ENCODE measurements at places on chromosomes 5 and 9. TPM values are rescaled to one million over a fixed set of nuclear protein-coding genes. Genes with fewer than 3 reads are reported as not detected.

The IL33 gene
- not detected for polyA plus RNA-seq

The GABRP gene
- not detected for polyA plus RNA-seq

The CARD9 gene
- 0.77 TPM for polyA plus RNA-seq

The PTPDC1 gene
- polyA plus RNA-seq: 23.7 TPM

The ORM2 gene
- not detected for polyA plus RNA-seq

The FLT4 gene
- polyA plus RNA-seq: 0.04 TPM

The ALDOB gene
- polyA plus RNA-seq: not detected

The FYB1 gene
- polyA plus RNA-seq: not detected

The NUTM2G gene
- polyA plus RNA-seq: 0.18 TPM

The MEIKIN gene
- not detected for polyA plus RNA-seq

The SAP30L gene
- polyA plus RNA-seq: 32.7 TPM

The SLC36A2 gene
- not detected for polyA plus RNA-seq

The MIER3 gene
- 51.8 TPM for polyA plus RNA-seq

The LEAP2 gene
- 1.6 TPM for polyA plus RNA-seq

The SRA1 gene
- 76.2 TPM for polyA plus RNA-seq

The C5orf52 gene
- polyA plus RNA-seq: not detected
